Stimulated activated CD4-positive, alpha-beta T cell treated with anti-CD3 and anti-CD28 coated beads, Interleukin-15, amount 100 ng/mL, for 24 hours (primary cell): ENCODE measurements at places on chromosomes 5 and 9.

GRCh38 chr9:138052322-138052615, 174.7 kb downstream of the CACNA1B start:
- DNase-seq = no peak

DNA sequence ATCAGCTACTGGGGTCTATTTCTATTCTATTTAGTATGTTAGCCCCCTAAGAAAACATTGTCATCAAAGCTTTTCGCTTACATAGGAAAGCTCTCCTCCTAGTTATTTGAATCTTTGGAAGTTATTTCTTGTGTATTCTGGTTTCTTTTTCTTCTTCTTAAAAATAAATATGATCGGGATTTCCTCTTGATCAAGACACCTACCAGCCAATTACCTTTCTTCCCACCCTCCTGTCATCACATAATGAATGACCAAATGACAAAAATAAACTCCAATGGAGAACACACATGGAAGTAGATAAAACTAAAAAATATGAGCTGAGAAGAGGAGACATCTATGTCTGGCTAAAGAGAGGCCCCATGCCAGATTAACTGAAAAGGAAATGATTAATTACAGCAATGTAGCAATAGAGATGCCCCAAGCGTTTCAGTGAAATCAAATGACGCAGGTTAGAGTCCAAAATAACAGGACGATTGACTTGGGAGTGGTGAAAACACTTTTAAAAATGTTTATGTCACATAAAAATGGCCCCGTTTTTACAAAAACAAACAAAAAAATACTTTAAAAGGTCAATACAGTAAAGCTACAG, 59.5 kb upstream of the PCSK1 start:
- DNase-seq = no peak

- no peak for DNase-seq
Observed at GRCh38 chr9:108439947-108440346, 415.8 kb downstream of the ACTL7B start.

- DNase-seq = no peak
Observed at GRCh38 chr9:34571481-34571810, 18.1 kb downstream of the CNTFR start.

GRCh38 chr5:31827867-31828266, 188.9 kb downstream of the PDZD2 start:
- no peak for DNase-seq

DNA sequence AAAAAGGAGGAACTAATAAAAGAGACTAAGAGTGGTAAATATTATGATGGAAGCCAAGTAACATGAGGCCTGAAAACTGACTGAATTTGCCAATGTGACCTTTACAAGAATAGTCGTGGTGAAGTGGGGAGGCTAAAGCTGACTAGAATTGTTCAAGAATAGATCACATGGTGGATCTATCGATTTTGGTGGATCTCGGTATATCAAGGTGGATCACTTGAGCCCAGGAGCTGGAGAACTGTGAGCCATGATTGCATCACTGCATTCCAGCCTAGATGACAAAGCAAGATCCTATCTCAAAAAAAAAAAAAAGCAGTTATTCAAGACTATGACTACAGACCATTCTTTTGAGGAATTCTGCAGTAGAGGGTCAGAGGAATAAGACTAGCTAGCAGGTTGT, 15.1 kb downstream of the ERMP1 start:
- DNase-seq = no peak

DNA sequence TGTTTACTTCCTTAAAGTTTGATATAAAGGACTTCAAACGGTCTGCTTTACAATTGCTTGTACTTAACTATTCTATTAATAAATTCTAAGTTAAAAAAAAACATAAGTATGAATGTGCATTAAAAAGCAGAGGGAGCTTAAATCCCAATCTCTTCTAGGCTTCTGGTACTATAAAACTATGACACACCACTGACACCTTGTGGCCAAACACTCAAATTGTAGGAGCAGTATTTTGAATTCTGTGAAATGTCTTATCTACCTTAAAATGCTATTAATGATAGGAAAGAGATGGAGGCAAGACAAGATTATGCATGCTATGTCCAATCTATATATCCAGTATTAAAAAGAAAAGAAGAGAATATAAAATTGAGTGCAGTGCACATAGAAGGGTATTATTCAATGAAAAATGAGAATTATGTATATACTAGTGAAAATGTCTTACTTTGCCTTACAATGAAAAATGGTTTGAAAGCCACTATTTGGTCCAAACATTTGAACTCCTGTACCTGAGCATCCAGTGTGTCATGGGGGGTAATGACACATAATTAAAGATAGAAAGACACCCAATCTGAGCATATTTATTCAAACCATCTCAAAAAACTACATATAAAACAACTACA, 87.6 kb downstream of the ERP44 start:
- DNase-seq = peak; percentile 55

DNA sequence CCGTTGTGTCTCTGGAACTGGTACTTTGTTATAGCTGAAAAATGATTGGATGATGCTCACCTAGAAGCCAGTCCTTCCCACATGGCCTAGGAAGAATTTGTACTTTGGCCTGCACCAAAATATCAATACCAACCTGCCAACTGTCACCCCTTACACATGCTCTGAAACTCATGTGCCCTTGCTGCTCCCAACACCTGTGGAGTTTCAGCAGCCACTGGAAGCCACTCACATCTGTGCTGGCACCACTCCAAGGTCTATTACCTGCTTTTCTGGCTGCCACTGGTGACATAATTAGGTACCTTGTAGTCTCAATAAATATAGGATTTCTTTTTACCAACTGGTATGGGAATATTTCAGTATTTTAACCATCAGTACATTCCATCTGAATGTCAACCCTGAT, 363.6 kb downstream of the SH3GL2 start:
- no peak for DNase-seq

- no peak for DNase-seq
Observed at GRCh38 chr5:155125551-155126095, 112.1 kb downstream of the KIF4B start.

- no peak for DNase-seq
Observed at GRCh38 chr9:113315231-113315630, 12.1 kb upstream of the RNF183 start.

DNA sequence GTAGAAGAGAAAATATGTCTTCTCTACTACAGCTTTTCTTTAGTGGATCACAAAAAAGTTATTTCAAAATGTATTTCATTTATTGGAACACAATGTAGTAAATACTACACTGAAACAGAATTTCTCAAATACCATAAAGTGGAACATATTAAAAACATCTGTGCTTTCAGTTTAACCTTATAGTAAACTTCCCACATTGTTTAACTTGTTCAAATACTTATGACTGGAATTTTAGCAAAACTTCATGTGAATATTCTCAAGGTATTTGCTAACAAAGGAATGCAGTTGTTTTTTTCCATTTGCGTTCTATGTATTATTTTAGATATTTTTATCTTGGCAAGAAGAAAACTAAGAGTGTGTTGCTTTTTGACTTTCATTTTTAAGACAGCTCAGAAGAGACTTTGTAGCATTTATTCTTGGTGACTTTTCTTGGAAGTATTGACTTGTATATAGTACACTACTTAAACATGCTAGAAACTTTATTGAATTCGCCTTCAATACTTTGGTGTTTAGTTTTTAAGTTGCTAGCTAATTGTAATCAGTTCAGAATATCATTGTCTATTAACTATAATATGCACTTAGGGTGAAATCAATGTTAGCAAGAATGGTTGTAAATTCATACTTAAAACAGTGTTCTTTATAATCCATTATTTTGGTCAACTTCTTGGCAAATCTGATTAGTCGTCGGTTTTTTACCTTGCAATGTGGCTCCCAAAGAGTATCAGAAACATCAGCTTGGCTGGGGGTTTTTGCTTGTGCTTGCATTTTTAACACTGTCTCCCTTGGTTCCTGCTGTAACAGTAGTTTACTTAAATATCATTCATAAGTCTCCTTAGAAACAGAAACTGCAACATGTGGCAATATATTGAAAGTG, 5.0 kb upstream of the RHOBTB3 start:
- no peak for DNase-seq

DNA sequence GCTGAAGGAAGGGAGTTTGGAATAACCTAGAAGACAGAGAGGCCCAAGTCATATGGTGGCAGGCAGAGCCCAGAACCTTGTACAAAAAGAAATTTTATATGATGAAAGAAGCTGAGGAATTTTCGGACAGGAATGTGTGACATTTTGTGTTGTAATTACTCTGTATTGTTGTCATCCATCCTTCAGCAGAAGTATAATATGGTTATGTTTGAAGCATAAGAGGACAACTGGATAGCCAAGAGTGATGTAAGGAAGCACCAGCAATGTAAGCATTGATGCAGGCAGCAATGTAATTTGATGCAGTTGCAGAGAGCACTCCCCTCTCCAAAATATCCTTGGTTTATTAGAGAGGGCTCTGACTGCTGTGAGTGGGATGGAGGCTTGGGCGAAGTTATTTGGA, 19.1 kb upstream of the SNX2 start:
- DNase-seq = no peak

GRCh38 chr5:30981576-30981975, 211.9 kb upstream of the CDH6 start:
- no peak for DNase-seq

- no peak for DNase-seq
Observed at GRCh38 chr5:86977190-86977589, 290.5 kb upstream of the RASA1 start.

- no peak for DNase-seq
Observed at GRCh38 chr5:81398741-81399140, 4.8 kb upstream of the ACOT12 start.

- no peak for DNase-seq
Observed at GRCh38 chr5:160262151-160263074, 33.1 kb downstream of the FABP6 start.

DNA sequence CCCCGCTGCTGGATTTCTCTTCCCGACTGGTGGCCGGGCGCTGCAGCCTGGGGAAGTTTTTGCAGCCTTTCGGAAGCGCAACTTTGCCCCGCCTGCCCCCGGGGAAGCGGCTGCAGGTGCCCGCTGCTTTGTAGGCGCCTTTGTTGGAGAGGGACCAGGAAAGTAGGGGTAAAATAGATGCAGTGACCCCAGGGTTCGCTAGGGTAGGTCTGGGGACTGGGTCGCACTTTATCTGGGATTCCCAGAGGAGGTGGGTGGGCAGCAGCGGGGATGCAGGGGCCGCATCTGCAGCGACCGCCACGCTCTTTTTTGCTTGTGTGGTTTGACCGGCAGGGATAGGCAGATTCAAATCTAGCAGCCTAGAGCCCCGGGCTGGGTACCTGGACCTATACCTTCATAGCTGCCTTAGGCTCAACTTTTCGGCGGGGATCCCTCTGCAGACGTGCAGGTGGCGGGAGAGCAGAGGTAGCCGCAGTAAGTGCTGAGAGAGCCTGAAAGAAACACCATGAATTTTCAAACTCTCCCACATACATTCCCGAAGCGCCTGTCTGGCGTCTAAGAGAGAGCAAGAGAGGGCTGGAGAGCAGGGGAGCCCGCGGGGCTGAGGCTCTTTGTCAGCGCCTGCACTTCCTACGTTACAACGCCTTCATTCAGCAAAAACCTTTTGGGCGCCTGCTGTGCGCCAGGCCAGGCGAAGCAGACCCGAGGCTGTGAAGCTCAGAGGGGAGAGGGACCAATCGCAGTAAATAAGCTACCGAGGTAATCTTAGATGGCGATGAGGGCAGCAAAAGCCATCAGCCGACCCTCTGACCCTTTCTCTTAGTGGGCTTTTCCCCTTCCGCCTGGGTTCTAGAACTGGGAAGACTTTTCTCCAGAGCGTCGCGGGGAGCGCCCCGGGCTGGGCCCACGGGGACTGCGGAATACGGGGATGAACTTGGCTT, 642 bp downstream of the SV2C start:
- peak; percentile 33 for DNase-seq

DNA sequence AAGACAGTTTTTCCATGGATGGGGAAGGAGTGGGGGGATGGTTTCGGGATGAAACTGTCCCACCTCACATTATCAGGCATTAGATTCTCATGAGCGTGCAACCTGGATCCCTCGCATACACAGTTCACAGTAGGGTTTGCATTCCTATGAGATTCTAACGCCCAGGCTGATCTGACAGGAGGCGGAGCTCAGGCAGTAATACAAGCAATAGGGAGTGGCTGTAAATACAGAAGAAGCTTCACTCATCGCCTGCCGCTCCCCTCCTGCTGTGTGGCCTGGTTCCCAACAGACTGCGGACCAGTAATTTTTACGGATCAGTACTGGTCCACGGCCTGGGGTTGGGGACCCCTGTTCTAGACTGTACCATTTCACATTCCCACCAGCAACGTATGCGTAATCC, 68.3 kb upstream of the OTULINL start:
- DNase-seq = no peak

GRCh38 chr5:17443333-17444130, 54.5 kb upstream of the TAF11L2 start:
- DNase-seq = no peak

GRCh38 chr9:119221276-119221675, 148.0 kb downstream of the BRINP1 start:
- no peak for DNase-seq

DNA sequence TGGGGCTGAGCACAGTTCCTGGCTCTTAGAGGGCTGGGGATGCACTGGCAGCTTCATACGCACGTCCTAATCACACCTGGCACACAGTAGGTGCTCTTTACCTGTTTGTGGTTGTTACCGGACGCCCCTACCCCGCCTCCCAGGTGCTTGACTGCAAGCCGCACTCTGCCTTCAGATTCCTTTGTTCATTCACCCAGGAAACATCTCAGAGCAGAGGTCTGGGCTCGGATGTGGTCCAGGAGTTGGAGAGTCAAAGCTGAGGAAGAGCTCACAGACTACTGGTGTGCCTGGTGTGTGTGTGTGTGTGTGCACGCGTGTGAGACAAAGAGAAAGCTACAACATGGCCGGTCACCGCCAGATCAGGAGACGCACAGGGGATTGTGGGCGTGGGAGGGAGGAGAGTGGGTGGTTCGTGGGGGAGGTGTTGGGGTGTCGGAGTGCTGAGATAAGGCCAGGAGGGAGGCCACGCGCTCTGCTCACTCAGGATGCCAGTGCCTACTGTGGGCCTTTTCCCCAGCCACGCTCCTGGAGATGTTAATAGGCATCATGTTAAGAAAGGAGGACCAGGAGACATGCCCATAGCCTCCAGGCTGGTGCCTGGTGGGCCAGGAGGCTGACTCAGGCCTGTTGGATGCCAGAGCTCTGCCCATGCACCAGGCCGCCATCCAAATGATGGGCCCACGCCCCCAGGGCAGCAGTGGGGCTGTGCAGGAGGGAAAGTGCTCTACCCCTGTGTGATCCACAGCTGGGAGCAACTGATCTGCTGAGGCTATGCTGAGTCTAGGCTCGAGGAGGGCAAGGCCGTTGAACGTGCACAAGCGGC, 39.9 kb downstream of the CRB2 start:
- DNase-seq = no peak

GRCh38 chr5:3006526-3006925, 255.0 kb upstream of the IRX2 start:
- no peak for DNase-seq

DNA sequence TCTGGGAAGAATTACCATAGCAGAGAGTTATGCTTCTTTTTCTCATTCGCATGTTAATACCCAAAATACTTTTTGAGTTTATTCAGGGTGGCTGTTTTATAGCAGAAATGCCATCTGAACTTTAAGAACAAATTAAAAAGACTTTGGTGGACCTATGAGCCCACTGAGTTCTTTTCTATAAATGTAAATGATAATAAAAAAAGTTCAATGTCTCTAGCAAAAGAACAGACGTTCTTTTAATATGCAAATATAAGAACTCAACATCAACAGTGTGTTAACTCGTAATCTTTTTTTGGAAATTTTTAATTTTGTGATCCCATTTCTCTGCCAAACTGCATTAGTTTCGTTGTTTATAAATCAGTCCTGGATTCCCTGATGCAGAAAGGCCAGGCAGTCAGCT, 1283.0 kb upstream of the NUDT12 start:
- DNase-seq = no peak

GRCh38 chr9:110626101-110626829, 42.3 kb upstream of the MUSK start:
- DNase-seq = peak; percentile 33

GRCh38 chr5:105817914-105818313, 1852.8 kb downstream of the EFNA5 start:
- no peak for DNase-seq
